ENCODE measurements at places on chromosomes 6 and 20.
A peak's percentile ranks its signal among the peaks of the same experiment; 100 is the strongest.

DNA sequence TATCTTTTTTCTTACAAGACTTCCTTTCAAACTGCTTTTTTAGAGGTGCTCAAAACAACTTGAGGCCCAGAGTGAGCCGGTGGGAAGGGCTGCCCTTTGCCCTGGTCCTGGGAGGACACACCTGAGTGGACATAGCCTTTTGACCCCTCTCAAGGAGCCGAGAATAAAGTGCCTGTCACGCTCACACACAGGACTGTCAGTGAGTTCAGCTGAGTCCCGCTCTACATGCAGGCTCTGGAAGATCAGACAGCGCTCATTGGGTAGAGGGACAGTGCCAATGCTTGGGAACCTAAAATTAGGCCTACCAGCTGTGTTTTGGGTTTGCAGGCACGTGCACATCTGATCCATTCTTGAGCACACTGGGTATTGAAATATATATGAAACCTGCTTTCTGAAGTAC, 387.8 kb downstream of the CD83 start:
- DNase-seq, result no peak

- DNase-seq, result no peak
These were observed 699.0 kb downstream of the PHF3 start for GRCh38 chr6:64334636-64335035.

GRCh38 chr6:83365931-83366330, 64.9 kb downstream of the ME1 start:
- DNase-seq, result peak; percentile 41

DNA sequence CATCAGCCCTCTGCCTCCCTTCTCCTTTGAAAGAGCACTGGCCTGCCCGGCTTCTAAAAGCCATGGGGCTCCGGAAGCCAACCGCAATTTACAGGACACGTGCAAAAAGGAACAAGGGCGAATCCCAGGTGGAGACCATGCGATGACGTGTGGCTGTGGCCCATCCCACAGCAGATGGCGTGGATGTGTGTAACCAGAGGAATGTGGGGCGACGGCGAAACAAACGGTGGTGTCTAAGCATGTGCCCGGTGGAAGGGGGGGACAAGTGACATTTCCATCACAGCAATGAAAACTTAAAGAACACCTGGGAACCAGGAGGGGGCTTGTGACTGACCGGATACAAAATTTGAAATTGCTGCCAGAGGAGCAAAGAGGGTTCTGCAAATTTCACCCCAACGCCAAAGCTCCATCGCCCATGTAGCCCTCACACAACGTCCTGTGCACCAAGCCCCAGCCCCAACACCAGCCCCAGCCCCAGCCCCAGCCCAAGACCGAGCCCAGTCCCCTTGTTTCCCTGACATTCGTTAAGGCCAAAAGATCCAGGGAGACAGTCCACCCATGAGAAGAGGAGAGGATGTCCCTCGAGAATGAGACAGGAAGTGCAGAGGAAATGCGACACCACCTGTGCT, 159.7 kb upstream of the ZNF337 start:
- no peak for DNase-seq

DNA sequence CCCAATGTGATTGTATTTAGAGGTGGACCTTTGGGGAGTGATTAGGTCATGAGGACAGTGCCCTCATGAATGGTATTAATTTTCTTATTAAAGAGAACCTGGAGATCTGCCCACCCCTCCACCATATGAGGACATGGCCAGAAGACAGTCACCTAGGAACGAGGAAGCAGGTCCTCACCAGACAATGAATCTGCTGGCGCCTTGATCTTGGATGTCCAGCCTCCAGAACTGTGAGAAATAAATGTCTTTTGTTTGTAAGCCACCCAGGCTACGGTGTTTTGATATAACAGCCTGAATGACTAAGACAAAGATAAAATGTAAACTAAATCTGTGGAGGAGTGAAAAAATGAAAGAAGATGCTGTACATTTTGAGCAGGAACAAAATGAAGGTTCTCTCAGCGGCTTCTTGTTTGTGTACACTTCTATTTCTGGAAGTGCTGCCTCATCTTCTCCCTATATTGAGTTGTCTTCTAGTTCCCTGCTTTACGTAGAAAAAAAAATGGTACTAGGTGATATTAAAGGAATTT, 1.5 kb upstream of the IPCEF1 start:
- DNase-seq, result no peak

- no peak for DNase-seq
These were observed 16.5 kb upstream of the ASCC3 start for GRCh38 chr6:100897671-100898070.

DNA sequence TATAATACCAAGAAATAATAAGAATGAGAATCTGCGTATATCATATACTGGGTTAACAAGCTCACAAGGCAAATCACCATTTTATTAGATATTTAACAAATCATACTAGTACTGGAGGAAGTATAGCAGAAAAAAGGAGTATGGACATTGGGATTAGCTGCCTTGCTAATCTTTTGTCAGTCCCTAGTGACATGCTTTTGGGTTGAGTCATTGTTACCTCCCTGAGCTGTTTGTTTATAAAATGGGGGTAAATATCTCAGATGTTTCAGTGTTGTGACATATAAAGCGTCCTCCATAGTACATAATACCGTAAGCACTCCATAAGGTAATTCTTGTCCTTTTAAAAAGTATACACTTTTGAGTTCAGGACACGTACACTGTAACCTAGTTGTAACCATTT, 107.0 kb downstream of the ESR1 start:
- no peak for DNase-seq

GRCh38 chr20:41330343-41330720, 10.3 kb upstream of the LPIN3 start:
- DNase-seq, result no peak

GRCh38 chr20:23586735-23587525, 18.6 kb upstream of the CST9L start:
- no peak for DNase-seq

GRCh38 chr20:35979544-35979943, 11.2 kb downstream of the CNBD2 start:
- no peak for DNase-seq

- no peak for DNase-seq
These were observed 114.7 kb upstream of the BACH2 start for GRCh38 chr6:90411292-90411781.

DNA sequence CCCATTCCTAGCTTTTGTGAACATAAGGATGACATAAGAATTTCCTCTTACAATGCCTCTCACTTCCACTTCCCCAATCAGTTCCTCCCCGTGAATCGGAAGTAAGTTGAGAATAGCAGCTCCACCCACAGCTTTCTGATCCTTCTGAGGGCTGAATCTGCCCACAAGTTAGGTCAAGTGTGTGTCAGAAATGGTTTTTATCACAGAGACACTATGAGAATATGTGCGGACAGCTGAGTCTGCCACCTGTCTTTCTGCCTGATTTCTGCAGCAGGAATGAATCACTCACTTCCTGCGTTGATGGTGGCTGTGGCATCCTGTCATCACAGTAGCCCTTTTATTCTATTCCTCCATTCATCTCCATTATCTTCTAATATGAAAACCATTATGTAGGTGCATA, 70.2 kb downstream of the RIN2 start:
- DNase-seq, result no peak

- no peak for DNase-seq
These were observed 372.7 kb upstream of the RGS17 start for GRCh38 chr6:153503810-153504209.

GRCh38 chr20:63320041-63320511, 27.1 kb downstream of the COL20A1 start:
- DNase-seq, result no peak

DNA sequence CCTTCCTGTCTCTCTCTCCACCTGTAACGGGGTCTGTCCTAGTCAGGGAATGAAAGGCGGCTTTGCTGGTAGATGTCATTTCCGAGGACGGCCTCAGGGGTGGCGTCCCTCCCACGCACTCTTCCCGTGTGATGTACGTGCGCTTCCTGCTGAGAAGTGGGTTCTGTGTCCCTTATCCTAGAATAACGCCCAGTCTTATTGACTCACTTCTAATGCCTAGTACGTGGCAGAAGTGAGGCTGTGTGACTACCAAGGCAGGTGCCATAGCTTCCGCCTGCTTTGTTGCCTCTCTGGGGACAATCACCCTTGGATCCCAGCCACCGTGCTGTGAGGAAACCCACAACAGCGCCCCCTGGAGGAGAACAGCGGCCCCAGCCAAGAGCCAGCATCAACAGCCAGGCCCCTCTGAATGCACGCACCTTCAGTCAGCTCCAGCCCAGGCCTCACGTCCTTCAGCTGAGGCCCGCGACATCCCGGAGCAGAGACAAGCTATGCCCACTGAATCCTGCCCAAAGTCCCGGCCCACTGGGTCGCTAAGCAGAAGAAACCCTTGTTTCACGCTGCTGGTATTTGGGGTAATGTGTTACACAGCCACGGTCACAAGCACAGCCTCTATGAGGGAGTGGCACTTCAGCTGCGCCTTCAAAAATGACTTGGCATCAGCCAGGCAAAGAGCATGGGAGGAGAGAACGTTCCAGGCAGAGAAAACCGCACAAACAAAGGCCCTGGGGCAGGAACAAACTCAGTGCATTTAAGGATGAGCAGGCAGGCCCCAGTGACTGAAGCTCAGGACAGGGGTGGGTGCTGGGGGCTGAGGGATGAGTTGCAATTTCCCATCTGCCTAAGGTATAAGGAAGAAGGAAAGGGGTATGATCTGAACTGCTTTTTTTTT, 224.2 kb downstream of the NFATC2 start:
- no peak for DNase-seq

GRCh38 chr6:133114973-133115372, 126.2 kb upstream of the EYA4 start:
- no peak for DNase-seq

DNA sequence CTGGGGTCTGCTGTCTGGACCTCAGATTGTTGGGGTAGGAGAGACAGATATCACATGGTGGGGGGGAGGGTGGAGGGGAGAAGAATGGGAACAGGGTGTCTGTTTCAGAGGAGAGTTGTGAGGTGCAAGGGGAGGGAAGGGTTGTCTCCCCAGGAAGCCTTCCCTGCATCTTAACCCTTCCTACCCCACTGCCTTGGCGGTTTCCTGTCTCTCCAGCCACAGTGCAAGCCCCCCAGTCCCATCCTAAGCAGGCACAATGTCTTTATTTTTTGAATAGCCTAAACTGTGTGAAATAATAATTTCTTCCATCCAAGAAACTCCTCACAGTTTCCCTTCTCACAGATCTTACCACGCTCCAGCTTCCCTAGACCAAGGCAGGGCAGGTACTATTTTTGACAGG, 3.5 kb downstream of the FOXP4 start:
- no peak for DNase-seq

GRCh38 chr6:118334634-118335033, 213.5 kb upstream of the PLN start:
- DNase-seq, result no peak

- DNase-seq, result peak; percentile 85
These were observed 132.9 kb upstream of the THBS2 start for GRCh38 chr6:169386411-169387057.

GRCh38 chr20:35739294-35740163, 2.5 kb downstream of the RBM39 start:
- no peak for DNase-seq

DNA sequence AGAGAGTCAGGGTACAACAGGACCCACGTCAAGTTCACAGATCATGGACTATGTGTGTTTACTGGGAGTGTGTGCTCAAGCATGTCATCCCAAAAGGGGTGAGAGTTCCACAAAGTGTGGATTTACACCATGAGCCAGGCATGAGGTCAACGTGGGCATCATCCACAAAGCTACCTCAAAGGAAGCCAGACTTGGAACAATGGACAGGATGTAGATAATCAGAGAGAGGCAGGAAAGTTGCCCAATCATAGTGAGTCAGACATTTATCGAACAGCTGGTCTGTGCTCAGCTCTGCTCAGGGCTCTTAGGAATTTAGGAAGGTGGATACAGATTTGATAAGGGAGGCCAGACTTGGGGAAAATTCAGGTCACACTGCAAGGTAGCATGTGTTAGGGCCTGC, 317.2 kb upstream of the CDYL start:
- DNase-seq, result peak; percentile 31

DNA sequence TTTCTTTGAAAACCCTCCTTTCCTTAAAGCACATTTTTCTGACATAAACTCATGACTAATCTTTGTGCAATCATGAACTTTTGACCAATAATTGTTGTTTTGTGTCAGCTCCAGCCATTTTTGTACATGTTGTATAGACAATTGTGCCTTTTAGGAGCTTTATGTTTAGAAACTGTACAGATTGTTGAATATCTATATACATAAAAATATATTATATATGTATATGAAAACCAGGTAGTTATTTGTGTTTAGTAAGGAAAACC, 125.7 kb upstream of the EDN1 start:
- DNase-seq, result no peak

GRCh38 chr6:25652007-25652515, at the start of gene SCGN:
Gene SCGN (plus strand): TSS chr6:25652215. CDS start chr6:25652404, 189 bp downstream.
- no peak for DNase-seq

DNA sequence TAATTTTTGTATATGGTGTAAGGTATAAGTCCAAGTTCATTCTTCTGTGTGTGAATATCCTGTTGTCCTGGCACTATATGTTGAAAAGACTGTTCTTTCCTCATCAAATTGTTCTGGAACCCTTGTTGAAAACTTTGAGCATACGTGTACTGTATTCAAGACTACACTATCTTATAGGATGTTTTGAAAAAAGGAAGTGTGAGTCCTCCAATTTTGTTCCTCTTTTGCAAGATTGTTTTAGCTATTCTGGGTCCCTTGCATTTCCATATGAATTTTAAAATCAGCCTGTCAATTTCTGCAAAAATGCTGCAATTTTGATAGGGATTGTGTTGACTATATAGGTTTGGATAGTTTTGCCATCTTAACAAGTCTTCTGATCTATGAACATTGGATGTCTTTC, 195.2 kb downstream of the BACH2 start:
- no peak for DNase-seq

DNA sequence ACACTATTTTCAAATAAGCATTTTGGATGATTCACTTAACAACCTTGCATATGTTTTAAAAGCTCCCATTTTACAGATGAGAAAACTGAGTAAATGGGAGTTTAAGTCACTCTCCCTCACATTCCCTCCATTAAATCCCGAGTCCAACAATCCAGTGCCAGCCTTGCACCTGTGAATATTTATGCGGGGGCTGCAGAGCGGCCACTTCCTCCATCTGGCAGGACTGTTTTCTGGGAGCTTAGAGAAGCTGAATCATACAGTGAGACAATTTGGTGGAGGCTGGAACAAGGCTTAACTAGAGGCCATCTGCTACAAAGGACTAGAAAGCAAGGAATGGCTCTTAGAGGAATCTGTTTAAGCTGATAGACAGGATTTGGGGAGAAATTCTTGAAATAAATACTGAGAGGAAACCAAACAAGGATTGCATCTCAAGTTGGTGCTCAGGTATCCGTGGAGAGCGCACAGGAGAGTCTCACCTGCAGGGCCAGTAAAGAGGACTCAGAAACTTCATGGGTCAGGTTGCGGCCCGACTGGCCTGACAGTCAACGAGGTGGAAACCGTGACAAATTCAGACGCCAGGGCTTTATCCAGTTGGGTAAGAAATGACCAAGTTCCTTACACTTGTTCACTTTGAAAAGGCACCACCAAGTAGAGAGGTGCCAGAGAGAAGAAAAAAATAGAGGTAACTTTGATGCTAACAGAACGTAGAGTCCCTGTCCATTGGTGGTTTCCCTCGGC, 478.5 kb downstream of the QKI start:
- DNase-seq, result no peak

- DNase-seq, result no peak
These were observed 20.1 kb upstream of the RNGTT start for GRCh38 chr6:88983532-88983931.

Data from AG09319 (cell line).